Hematopoietic multipotent progenitor cell treated with erythropoietin and hydrocortisone succinate and interleukin-3 and kit ligand, for 15 days (in vitro differentiated cells): ENCODE measurements at places on chromosomes 16 and 17.

GRCh38 chr16:67429053-67429798 is 1.7 kb upstream of the HSD11B2 start:
- DNase-seq: no peak

DNA sequence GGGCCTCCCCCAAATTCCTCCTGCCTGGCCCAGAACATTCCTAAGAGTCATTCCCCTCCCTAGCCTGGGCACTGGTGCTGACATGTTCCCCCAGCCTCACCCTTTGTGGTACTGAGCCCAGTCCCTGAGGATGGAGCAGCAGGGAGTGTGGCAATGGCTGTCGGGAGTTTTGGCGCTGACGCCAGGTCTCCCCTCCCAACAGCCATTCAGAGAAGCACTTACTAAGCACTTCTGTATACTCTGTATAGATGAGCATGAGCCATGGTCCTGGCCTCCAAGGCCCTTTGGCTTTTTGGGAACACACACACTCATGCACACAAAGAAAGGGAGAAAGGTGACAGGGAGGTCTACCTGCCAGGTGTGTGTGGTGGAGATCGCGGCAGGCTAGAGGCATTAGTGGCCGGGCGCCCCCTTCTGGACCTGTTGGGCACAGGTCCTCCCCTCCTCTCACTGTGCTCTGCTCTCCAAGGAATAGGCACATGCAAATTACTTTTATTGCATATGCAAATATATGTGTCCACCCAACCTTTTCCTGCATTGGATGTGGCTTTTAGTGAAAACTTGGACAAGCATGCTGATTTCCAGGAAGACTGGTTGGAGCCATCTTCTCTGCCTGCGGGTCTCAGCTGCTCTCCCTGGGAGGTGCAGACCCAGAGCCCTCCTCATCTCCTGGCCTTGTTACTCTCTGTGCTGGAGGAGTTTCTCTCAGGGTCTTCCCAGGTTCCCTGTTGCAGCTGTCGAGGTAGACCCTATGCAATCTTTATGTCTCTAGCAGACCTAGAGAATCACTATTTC is 17.4 kb upstream of the C17orf107 start:
- DNase-seq: peak; percentile 68

DNA sequence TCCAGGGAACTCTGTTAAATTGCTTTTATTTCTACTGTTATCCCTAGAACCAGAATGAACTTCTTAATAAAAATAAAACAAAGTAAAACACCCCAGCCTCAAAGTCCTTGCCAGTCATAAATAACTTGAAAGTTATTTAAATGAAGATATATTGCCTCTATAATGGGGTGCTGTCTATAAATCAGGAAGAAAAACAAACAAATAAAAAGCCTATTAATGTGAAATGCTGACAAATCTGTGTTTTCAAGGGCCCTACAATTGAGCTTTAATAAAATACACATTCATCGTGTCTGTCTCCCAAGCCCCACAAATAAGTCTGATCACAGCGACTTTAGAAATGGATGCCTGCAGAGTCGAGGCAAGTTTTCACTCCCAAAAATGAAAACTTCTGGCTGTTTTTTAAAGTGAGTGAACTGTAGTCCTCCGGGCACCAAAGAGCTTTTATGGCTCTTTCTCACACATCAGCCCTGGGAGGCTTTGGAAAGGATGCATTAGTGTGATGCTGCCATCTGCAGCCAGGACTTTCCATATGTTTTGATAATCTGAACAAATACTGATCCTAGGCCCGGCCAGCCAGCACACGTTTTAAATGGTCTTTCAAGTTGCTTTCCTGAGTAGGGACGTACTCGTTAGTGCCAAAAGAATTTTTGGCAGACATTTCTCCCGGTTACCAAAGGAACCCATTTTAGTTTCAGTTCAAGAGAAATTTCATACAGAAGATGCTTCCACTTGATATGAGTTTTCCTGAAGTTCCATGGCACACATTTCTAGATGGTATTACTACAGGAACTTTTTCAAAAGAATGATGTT is 16.3 kb downstream of the NACA2 start:
- DNase-seq: no peak

- DNase-seq: no peak
These were observed 1.8 kb upstream of the HELZ start for GRCh38 chr17:67246653-67247415.

DNA sequence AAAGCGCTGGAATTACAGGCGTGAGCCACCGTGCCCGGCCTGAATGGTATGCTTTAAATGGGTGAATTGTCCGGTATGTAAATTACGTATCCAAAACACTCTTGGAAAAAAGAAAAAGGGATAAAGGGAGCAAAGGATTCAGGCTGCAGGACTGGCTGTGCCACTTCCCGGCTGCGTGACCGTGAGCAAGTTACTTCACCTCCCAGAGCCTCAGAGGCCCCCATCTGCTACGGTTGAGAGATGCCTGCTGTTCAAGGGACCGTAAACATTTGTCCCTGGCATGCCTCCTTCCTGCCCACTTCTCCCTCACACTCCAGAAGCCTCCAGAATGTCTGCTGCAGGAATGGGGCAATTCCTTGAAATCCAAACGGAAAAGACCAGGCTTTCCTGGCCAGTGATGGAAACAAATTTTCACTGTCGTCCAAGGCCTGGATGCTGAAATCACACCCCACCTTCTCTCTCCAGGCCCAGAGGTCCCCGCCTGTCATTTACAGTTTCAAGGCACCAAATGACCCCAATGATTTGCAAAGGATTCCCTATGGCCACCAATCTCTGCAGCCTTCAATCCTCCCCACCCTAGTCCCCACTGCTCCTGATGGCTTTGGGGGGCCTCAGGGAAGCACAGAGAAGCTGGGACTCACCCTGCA is 22.9 kb upstream of the LITAF start:
- DNase-seq: no peak

GRCh38 chr17:7307686-7308624 is 527 bp downstream of the EIF5A start:
- peak; percentile 67 for DNase-seq

- DNase-seq: no peak
These were observed 34.6 kb upstream of the TNRC6C start for GRCh38 chr17:77923776-77924513.

DNA sequence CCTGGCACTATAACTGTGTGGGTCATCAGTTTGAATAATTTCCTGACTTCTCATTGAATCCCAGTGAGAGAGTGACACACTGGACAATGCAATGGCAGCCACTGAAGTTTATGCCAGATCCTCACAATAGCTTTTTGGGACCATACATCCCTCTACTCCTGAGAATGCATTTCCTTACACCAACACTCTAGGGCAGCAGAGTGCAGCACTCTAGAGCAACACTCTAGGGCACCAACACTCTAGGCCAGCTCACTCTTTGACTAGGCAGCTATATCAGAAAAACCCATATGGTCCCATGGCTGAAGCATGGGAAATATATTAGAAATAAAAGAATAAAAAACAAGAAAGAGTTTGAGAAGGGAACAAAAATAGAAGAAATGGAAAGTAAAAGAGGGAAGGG is 309.2 kb downstream of the MAP2K6 start:
- no peak for DNase-seq

DNA sequence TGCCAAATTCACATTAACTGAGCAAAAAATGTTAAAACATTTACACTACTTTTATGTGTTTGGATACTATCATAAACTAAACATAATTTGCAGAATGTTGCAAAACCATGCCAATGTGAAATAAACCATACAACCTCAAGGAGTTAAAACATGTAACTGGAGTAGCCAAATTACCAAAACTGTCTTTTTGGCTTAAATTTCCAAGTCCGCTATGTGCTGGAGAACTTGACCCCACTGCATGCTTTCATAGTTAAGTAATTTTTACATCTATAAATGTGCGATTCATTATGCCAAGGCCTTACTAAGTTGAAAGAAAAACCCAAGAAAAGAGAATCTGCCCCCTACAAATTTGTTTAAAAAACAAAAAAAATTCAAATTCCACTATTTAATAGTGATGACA is 28.2 kb downstream of the BRD7 start:
- DNase-seq: no peak

- no peak for DNase-seq
These were observed 621 bp downstream of the KCNJ2 start for GRCh38 chr17:70169709-70170597.

DNA sequence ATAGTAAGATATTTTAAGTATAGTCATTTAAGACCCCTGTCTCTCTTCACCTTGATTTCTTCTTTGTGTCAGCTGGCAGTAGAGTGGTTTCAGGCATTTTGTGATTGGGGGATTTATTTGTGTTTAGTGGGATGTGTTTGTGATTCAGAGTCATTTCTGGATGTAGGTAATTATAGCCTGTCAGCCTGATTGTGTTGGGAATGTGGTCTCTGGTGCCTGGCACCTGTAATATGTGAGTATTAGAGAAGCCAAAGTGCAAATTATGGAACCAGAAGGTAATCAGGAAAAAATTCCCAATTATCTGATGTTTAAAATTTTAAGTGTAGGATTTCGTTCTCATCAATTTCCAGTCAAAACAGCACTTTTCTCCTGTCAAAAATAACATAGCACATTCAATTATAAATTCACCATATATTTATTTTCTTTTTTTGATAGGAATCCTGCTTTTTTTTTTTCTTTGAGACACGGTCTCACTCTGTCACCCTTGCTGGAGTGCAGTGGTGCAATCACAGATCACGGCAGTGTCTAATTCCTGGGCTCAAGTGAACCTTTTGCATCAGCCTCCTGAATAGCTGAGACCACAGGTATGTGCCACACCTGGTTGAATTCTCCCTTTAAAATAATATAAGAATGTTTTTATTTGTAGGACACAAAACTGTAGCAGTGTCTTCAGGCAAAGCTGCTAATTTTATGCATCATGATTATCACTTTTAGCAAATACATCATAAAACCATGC is 42.7 kb downstream of the ATF7IP2 start:
- no peak for DNase-seq

DNA sequence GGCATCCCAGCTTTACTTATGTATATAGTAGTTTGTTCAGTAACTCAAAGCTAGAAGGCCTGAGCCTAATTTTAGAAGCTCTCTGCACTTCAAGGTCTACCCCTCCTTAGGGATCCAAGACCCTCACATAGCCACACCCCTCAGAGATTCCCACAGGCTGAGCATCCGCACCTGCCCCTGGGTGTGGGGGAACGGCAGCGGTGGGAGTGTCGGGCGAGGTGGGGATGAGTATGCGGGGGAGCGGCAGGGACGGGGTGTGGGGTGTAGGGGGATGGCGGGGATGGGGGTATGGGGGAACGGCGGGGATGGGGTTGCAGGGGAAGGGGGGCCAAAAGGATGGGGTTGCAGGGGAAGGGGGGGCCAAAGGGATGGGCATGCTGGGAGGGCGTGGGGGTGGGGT is 24.9 kb upstream of the BEAN1 start:
- DNase-seq: no peak

DNA sequence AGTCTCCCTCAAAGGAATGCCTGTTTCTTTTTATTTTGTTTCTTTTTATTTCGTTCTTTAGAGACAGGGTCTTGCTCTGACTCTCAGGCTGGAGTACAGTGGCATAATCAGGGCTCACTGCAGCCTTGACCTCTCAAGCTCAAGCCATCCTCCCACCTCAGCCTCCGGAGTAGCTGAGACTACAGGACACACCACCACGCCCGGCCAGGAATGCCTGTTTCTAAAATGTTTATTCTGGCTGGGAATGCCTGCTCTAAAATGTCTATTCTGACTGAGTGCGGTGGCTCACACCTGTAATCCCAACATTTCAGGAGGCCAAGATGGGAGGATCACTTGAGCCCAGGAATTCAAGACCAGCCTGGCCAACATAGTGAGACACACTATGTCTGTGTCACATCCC is 2.5 kb upstream of the MMP28 start:
- DNase-seq: no peak

DNA sequence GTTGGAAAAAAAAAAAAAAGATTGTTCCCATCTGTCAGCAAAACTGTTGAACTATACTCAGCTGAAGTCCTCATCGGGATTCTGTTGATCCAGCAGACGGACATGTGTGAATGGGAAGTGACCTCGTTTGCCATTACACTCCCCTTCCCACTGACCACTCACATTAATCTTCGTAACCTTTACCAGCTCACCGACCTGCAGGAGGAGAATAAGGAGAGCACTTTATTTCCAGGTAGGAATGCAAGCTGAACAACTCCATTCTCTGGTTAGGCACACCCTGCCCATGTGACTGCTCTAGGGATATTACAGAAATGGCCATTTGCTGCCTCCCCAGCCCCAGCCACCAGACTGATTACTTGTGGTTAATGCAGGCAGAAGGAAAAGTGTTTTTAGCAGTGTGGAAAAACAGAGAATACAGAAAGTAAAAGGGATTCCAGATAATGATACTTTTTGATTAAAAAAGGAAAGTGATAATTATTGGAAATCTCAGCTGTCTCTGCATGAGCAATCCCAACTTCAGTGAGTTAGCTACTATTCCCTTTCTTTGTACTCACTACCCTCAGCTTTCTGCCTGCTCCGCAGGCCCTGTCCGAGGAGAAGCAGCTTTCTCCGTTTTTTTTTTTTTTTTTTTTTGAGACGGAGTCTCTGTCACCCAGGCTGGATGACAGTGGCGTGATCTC is 23.6 kb upstream of the YWHAE start:
- DNase-seq: no peak

DNA sequence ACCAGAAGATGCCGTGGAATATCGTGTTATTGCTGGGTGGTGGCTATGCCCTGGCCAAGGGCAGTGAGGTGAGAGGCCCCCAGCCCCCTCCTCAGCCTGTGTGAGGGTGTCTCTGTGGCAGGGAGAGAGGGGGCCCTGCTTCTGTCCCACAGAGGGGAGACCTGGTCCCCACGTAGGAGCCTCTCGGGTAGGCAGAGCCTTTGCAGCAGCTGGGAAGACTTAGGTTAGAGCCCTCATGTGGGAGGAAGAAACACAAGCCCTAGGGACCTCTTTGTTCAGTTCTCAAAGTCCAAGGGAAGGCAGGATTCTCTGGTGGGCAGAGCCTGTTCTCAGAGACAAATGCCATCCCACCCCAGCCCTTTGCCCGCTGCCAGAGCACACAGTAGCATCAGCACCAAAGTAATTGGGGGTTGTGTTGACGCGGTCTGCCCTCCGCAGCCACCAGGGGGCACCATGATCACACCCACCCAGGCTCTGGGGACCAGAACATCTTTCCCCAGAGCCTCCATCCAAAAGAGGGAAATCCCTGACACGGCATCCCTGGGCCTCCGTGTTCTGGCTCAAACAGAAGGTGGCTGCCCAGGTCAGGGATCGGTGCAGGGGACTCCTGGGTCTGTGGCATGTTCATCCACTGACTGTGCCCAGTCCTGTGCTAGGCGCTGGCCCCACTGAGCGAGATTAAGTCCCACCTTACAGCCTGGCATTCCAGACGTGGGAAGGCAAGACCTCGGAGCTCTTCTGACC is 11.5 kb upstream of the FOXN1 start:
- peak; percentile 63 for DNase-seq

GRCh38 chr17:77528516-77529327 is 388.0 kb downstream of the SEC14L1 start:
- DNase-seq: no peak

- no peak for DNase-seq
These were observed 203.4 kb upstream of the FOXF1 start for GRCh38 chr16:86306811-86307513.
